ENCODE measurements at places on chromosomes 6 and 20.
A peak's percentile ranks its signal among the peaks of the same experiment; 100 is the strongest.

DNA sequence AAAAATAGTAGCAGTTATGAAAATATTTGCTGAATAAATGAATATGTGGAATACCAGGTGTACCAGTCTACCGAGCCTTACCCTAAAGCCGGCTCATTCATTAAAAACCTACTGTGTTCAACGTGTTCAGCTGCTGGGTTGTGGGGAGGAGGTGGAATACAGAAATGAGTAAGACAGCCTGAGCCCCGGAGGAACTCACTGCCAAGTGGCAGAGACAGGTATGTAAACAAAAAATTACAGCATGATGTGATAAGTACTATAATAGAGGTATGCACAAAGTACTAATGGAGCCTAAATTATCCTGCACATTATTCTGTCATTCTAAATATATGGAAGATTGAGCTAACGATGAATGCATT is 6.8 kb upstream of the ADTRP start:
- no peak for DNase-seq

DNA sequence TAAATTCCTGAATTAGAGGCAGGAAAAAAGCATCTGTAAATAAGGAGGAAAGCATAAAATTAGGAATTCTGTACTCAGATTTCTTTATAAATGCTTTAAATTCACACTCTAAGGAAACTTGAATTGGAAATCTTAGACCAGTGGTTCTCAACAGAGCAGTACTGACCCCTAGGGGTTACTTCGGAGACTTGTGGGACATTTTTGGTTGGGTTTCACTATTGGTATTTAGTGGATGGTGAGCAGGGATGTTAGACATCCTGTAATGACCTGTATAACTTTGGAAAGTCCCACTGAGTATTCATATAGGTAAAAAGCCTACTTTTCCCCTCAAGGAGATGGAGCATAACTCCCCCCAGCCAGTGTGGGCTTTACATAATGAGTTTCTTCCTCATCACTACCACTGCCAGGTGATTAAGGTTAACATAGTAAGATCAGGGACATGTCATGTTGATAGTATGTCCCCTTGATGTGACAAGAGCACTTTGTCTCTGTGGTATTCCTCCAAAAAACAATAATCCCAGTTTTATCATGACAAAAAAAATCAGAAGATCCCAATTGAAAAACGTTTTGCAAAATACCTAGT is 31.0 kb downstream of the GLO1 start:
- DNase-seq, result peak; percentile 31

DNA sequence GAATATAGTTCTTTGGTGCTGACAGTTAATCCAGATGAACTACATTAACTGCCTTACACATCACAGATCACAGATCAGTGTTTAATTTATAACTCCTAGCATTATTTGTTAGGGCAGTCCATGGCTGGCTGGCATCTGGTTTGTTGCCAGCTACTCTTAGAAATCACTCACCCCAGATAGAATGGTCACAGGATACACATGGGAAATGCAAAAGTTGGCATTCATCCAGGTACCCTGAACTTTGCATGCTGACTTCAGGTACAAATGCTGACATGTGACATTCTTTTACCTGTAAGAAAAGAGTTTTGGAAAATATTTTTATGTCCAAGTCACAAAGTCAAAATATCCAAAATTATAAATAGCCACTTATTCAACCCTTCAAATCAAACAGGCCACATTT is 20.2 kb downstream of the FBXL4 start:
- peak; percentile 44 for DNase-seq

- no peak for DNase-seq
Observed at GRCh38 chr6:142617158-142617557, 315.4 kb downstream of the ADGRG6 start.

- no peak for DNase-seq
Observed at GRCh38 chr6:80341330-80341729, 234.9 kb downstream of the BCKDHB start.
